ENCODE measurements at places on chromosomes 6 and 20. TPM values are rescaled to one million over a fixed set of nuclear protein-coding genes. Genes with fewer than 3 reads are reported as not detected.

DNA sequence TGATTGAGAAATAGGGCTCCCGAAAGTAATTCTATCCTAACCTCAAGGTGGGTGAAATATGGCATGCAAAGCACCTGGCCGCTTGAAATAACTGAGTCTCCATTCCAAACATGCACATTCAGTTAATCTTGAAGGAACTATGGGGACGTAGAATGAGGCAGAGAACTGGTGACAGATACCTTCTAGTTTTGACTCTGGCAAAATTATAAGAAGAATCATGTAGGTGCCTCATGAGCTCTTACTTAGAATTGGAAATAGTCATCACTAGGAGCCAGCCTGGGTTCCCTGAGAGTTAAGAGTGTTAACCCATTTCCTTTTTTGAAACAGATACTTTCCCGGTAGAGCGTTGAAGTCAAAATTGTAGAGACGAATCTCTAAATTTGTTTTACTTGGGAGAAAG, 49.3 kb downstream of the RPF2 start:
- peaks cover 3% of the 10 kb centered on the region for H3K27me3 ChIP-seq
- H3K27ac ChIP-seq, result no peak overlapping the region
- no peak overlapping the region for H3K4me3 ChIP-seq
- H3K36me3 ChIP-seq, result peaks cover 3% of the 10 kb centered on the region
- no peak for DNase-seq

GRCh38 chr20:53447316-53447715, 146.3 kb downstream of the ZNF217 start:
- no peaks in the 10 kb centered on the region for H3K4me1 ChIP-seq
- H3K36me3 ChIP-seq, result no peaks in the 10 kb centered on the region
- H3K27ac ChIP-seq, result no peak overlapping the region
- no peak for DNase-seq
- peaks cover 2% of the 10 kb centered on the region for H3K27me3 ChIP-seq

DNA sequence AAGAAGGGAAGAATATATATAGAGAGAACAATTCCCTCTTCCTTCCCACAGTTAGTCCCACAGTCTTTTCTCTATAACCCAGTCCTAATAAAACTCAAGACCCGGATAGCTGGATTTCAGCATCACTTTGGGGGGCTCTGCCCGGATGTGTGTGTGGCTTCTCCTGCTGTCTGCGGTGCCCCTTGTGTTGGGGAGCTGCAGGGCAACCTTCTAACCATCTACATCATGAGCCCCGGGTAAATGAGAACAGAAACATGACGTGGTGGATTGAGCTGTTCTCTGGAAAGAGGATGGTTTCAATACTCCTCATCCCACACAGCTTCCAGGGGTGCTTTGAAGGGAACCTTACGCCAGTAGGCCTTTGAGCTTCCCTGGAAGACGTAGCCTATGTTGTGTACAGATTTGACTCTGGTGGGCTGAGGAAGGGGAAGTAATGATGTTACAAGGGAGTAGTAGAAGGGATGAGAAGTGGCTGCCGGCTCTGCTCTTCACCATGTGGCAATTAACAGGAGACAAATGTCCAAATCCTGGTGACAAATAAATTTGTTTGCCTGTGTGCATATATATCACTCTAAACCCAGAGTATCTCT, 13.5 kb upstream of the PRDM1 start:
- H3K4me3 ChIP-seq, result no peak overlapping the region
- no peak overlapping the region for H3K27ac ChIP-seq
- H3K36me3 ChIP-seq, result no peaks in the 10 kb centered on the region
- no peak for DNase-seq
- H3K4me1 ChIP-seq, result no peaks in the 10 kb centered on the region
- no peaks in the 10 kb centered on the region for H3K27me3 ChIP-seq

Gene BPIFB6
- polyA plus RNA-seq, result not detected

DNA sequence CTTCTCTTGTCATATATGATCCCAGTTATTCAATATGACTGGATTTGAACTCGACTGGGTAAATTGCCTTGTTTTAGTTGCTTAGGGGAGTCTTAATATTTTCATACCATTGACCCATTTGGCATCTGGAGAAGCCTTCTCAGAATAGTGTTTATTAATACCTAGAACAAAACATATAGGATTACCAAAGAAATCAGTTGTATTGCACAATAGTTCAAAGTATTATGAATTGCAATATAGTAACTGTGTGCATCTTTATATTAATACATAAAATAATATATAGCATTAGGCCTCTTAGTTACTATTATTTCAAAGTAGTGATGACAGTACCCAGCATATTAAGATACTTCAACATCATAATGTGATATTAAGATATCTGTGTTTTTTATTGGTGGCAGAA, 177.8 kb downstream of the PLCB4 start:
- H3K27me3 ChIP-seq, result no peaks in the 10 kb centered on the region
- no peak for DNase-seq
- no peaks in the 10 kb centered on the region for H3K4me1 ChIP-seq
- no peak overlapping the region for H3K4me3 ChIP-seq

DNA sequence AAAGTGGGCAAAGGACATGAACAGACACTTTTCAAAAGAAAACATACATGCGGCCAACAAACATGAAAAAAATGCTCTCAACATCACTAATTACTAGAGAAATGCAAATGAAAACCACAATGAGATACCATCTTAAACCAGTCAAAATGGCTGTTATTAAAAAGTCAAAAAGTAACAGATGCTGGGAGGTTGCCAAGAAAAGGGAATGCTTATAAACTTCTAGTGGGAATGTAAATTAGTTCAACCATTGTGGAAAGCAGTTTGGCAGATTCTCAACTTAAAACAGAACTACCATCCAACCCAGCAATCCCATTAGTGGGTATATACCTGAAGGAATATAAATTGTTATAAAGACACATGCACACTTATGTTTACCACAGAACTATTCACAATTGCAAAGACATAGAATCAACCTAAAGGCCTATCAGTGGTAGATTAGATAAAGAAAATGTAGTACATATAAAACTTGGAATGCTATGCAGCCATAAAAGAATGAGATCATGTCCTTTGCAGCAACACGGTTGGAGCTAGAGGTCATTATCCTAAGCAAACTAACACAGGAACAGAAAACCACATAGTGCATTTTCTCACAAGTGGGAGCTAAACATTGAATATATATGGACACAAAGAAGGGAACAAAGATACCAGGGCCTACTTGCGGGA, 16.3 kb downstream of the CENPQ start:
- no peak overlapping the region for H3K4me3 ChIP-seq
- H3K36me3 ChIP-seq, result peaks cover 26% of the 10 kb centered on the region
- H3K4me1 ChIP-seq, result no peaks in the 10 kb centered on the region

DNA sequence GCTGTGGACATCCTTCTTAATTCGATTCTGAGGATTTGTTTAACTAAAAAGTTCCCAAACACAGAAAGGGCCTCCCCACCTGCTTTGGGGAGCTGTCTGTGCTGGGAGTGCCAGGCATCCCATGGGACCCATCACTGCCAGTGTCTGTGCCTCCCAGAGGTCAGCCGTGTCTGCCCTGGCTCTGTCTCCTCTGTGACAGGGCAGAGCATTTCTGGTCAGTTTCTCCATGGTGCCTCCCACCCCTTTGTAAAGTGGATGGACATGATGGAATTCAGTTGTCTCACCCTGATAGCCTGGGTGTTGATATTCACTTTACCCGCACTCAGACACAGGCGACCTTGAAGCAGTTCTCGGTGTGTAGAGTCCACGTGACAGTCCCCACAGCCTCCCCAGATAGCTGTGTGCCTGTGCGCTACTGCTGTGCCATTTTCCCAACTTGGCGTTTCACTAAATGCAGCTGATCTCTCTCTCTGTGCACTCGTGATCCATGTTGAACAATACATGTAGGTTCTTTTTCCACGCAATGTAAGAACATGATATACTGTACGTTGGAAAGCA, 70.5 kb downstream of the CDS2 start:
- no peak for DNase-seq
- H3K4me3 ChIP-seq, result no peak overlapping the region
- H3K4me1 ChIP-seq, result no peaks in the 10 kb centered on the region
- H3K36me3 ChIP-seq, result peaks cover 3% of the 10 kb centered on the region
- no peak overlapping the region for H3K27ac ChIP-seq
- no peaks in the 10 kb centered on the region for H3K27me3 ChIP-seq

DNA sequence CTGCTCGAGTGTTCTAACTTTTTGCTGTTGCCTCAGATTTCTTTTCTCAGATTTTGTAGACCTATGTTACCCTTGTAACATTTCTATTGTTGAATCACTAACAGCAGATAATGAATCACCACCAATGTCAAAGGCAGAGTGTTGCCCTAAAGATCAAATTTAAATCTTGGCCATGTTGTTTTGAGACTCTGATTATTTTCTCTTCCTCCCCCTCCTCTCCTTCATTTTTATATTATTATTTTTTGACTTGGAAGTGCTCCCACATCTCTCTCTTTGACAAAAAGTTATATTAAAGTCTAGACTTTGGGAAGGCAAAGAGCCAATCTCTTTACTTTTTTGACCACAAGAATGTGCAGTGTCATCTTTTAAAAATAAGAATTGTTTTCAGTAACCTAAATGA, 422.7 kb downstream of the NKAIN2 start:
- no peak overlapping the region for H3K27ac ChIP-seq
- peaks cover 10% of the 10 kb centered on the region for H3K36me3 ChIP-seq
- no peaks in the 10 kb centered on the region for H3K27me3 ChIP-seq
- no peaks in the 10 kb centered on the region for H3K4me1 ChIP-seq
- no peak for DNase-seq

Gene OTOR
- polyA plus RNA-seq, result not detected

GRCh38 chr20:50689864-50690649, 1.3 kb downstream of the RIPOR3 start:
- no peak overlapping the region for H3K4me3 ChIP-seq
- H3K36me3 ChIP-seq, result no peaks in the 10 kb centered on the region

GRCh38 chr20:47576516-47577033, 74.9 kb downstream of the NCOA3 start:
- peaks cover 44% of the 10 kb centered on the region for H3K4me1 ChIP-seq
- H3K4me3 ChIP-seq, result peak overlapping the region; percentile 76
- no peaks in the 10 kb centered on the region for H3K27me3 ChIP-seq
- DNase-seq, result peak; percentile 10

- no peak overlapping the region for H3K27ac ChIP-seq
- DNase-seq, result no peak
- no peaks in the 10 kb centered on the region for H3K4me1 ChIP-seq
- no peak overlapping the region for H3K4me3 ChIP-seq
- H3K36me3 ChIP-seq, result no peaks in the 10 kb centered on the region
Measured at GRCh38 chr20:57787990-57788781, 78.4 kb upstream of the PMEPA1 start.

GRCh38 chr6:10407018-10407673, 7.7 kb downstream of the TFAP2A start:
- H3K27me3 ChIP-seq, result peaks cover 46% of the 10 kb centered on the region
- H3K36me3 ChIP-seq, result peaks cover 7% of the 10 kb centered on the region
- H3K4me1 ChIP-seq, result peaks cover 34% of the 10 kb centered on the region
- no peak overlapping the region for H3K4me3 ChIP-seq

DNA sequence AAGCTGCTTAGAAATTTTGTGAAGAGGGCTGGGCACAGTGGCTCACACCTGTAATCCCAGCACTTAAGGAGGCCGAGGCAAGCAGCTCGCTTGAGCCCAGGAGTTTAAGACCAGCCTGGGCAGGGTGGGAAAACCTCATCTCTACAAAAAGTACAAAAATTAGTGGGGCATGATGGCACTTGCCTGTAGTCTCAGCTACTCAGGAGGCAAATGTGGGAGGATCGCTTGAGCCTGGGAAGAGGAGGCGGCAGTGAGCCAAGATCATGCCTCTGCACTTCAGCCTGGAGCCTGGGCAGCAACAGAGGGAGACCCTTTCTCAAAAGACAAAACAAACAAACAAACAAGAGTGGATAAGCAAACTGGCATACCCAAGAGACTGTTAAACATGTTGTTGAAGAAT, 308.3 kb upstream of the ADGRB3 start:
- H3K27ac ChIP-seq, result no peak overlapping the region
- no peak overlapping the region for H3K4me3 ChIP-seq
- no peaks in the 10 kb centered on the region for H3K36me3 ChIP-seq
- DNase-seq, result no peak
- H3K4me1 ChIP-seq, result no peaks in the 10 kb centered on the region
- peaks cover 1% of the 10 kb centered on the region for H3K27me3 ChIP-seq

Gene ZNF318
- polyA plus RNA-seq, result 5.7 TPM

Gene CDH4
- not detected for polyA plus RNA-seq

- H3K4me1 ChIP-seq, result no peaks in the 10 kb centered on the region
- no peaks in the 10 kb centered on the region for H3K36me3 ChIP-seq
- DNase-seq, result no peak
- no peak overlapping the region for H3K27ac ChIP-seq
- H3K4me3 ChIP-seq, result no peak overlapping the region
Measured at GRCh38 chr6:130307752-130308361, 58.0 kb upstream of the TMEM200A start.

DNA sequence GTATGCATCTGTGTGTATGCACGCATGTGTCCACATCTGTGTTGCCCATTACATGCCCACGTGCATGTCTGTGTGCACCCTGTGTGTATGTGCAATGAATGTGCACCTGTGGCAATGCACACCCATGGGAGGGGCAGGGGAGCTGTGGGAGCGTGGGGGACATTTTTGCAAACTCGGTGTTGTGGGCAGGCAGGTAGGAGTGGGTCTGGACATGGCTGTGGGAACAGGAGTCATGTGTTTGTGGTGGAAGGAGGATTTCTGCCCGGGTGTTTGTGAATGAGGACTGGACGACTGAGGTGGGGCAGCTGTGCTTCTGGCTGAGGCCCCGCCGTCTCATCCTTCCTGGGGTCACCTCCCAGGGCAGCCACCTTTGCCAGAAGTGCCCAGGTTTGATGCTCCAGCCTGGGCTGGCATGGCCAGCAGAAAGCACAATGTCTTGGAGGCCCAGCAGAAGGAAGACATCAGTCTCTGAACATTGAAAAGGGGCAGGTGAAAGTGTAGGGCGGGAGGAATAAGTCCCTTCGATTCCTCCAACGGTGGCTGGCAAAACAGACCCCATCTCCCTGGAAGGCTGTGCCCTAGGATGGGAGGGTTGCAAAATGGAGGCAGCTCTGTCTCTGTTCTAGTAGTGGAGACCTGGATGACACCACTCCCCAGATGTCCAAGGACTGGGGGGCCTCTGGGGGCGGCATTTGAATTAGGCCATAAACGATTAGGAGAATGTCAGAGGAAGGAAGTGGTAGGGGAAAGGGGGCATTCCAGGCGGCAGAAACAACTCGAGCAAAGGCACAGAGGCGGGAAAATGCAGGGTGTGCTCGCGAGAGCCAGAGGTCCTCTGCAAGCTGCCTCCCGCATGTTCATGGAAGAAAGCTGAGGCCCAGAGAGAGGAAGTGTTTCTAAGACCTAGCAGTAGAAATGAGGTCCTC, 19.1 kb upstream of the ARMC12 start:
- peak overlapping the region; percentile 73 for H3K27ac ChIP-seq
- H3K27me3 ChIP-seq, result peaks cover 6% of the 10 kb centered on the region
- H3K4me3 ChIP-seq, result no peak overlapping the region
- no peak for DNase-seq

DNA sequence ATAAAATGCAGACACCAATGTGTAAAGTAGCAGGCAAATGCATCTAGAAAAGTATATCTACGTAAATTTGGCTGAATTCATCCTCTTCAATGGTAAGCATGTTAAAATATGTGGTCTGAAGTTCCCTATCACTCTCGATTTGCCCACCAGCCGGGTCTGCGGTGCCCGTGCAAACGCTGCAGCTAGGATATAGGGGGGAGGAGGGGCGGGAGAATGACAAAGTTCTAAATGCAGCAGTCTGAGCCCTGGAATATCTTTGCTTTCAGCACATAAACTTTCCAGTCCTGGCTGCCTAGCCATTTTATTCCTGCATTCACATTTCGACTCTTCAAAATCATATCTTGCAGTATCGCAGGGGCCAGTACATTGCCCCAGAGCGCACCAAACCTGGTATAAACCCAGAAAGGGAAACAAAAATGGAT, 708 bp downstream of the NRN1 start:
- H3K4me3 ChIP-seq, result peak overlapping the region; percentile 80
- H3K4me1 ChIP-seq, result peaks cover 62% of the 10 kb centered on the region
- H3K27me3 ChIP-seq, result peaks cover 63% of the 10 kb centered on the region
- DNase-seq, result no peak

Measured in immature natural killer cell (primary cell).